ENCODE measurements at places on chromosomes 6 and 20. TPM values are rescaled to one million over a fixed set of nuclear protein-coding genes. Genes with fewer than 3 reads are reported as not detected.

Gene CCN6
- not detected for total RNA-seq

Gene TFAP2D
- not detected for total RNA-seq

Gene NKAPL
- total RNA-seq = not detected

Gene PGK2
- total RNA-seq = not detected

Gene AAR2
- 36.8 TPM for total RNA-seq

Gene VGLL2
- not detected for total RNA-seq
